ENCODE measurements at places on chromosomes 3 and 15.
A peak's percentile ranks its signal among the peaks of the same experiment; 100 is the strongest.

DNA sequence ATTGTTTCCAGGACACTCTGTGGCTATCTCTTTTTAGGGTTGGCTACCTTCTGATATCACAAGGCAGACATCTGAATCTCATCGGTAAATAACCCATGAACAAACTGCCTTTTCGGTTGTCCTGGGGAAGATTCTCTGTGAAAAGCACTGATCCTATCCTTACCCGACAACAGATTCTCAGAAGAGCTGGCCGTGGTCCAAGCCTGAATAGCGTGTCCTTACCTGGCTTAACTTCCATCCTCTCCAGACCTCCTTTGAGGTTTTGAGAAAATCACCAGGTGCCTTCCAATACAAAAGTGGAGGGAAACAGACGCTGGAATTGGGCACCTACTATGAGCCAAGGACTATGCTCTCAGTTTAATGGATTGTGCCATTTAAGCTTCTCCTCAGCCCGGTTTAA, 87.4 kb upstream of the ARHGEF3 start:
- DNase-seq, result no peak

DNA sequence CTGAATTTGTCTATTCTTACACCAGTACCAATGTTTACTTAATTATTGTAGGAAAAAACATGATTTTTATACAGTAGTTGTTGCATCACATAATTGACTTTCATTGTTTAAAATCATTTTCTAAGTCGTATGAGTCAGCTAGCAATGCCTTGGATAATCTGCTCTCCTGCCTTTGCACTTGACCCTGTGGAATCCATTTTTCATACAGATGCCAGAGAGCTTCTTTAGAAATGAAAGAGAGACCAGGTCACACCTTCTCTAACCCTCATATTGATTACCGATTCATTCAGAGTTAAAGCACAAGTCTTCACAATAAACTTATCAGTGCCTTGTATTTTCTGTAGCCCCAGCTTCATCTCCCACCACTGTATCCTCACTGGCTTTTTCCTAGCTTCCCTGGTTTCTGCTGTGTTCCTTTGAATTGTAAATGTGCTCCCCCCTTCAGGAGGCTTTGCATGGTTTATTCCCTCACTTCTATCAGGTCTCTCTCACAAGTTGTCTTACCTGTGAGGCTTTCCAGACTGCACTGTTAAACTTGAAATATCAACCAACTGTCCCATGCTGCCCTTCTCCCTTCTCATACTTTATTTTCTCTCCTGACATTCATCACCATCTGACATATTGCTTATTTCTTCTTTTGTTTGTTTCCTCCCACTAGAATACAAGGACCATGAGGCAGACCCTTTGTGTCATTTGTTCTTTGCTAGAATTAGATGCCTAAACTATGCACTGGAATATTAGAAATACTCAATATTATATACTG, 662.0 kb upstream of the GBE1 start:
- DNase-seq, result no peak

- no peak for DNase-seq
These were observed 100.7 kb upstream of the PTPRG start for GRCh38 chr3:61460636-61461035.

DNA sequence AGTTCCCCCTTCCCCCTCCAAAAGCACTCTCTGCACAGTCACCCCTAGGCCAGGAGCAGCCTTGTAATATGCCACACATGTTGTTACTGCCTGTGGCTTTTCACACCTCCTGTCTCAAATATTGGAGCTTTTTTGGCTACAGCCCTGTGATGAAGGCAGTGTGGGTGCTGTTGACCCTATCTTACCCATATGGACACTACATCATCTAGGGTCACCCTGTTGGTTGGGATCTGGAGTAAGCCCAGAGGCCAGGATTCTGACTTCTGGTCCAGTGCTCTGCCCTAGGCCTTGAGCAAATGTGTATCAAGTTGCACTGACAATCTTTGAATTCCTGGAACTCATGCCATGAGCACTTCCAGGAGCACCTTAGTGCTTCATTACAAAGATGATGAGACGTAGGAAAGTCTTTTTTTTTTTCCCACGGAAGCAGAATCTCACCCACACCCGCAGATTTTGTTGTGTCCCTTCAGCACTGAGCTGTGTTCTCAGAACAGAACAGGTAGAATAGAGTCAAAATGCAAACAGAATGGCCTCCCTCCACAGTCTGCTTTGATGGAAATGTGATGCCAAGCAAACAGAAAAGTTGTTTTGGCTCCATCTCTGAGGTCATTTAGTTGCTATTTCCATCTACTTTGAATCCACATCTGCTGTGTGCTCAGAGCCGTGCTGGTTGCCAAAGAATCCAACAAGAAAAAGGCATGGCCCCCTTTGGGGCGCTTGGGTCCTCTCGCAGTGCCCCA, 49.6 kb downstream of the SMAD3 start:
- no peak for DNase-seq

GRCh38 chr15:62742409-62743171, 300.0 kb upstream of the TPM1 start:
- DNase-seq, result peak; percentile 55

GRCh38 chr3:143187111-143187510, 67.5 kb downstream of the CHST2 start:
- no peak for DNase-seq

DNA sequence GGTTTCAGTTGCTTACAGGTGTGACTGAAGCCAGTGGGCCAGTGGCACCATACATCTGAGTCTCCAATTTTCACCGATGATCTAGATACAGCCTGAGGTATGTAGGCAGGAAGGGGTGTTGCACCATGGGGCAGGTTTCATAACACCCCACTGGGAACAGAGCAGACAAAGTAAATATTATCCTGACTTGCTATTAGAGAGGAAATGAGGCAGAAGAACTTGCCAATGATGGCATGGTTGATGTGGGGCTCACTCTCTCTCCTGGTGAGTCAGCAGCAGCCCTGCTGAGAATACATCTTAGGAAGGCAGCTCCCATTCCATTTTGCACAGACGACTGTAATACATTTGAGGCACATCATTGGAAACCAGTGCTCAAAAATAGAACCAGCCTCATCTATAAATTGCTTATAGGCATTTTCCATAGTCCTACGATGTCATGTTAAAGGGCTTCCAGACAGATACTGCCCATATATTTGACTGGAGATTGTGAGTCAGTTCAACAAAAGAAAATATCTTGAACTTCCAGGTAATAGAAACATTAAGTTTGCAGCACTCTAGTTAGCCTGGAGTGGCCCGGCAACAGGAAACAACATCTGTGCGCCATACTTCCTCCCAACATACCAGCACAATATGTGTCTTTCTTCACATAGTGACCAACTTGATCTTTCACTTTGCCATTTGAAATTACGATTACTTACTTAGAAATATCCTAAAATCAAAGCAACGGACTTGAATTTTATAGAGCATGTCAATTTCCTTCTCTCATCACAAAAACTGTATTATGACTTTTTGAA, 175.5 kb downstream of the NECTIN3 start:
- no peak for DNase-seq

DNA sequence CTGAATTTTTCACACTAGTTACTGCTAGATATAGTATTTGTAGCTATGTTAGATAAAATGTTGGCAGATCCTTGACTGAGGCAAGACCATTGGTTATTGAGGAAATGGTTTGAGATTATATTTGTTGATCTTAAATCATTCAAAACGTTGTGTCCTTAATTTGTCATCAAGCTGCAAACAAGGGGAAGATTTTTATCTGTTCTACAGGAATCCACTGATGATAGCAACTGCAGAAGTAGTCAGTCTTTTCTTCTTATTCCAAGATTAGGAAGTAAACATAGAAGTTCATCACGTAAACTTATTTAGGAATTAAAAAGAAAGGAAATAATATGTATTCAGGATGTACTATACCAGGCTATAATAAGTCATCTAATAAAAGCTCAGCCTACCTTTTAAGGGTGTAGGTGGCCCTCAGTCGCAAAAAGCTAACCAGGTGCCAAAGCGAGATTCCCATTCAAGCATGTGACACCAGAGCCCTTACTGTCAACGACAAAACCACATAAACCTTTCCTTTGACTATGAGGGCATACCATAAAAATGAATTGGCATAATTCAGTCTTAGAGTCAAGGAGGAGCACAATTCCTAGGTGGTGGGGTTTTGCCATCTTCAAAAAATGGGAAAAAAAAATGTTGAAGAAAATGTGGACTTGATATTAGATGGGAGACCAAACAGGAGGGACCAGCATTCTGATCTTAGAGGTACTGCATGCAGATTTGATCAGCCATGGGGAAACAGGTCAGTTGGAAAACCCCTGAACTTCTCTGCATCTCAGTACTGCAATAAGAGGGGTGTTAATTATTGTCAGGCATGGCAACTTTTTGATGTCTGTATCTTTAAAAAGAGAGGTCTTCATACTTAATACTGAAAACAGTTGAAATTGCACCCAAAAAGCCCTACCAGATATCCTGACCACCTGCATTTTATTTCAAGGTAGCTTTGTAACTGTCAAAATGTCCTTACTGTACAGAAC, 212.5 kb upstream of the UBE2E1 start:
- DNase-seq, result no peak

GRCh38 chr3:150346266-150346665, 61.8 kb upstream of the TSC22D2 start:
- DNase-seq, result no peak

GRCh38 chr3:188497021-188497420, 343.1 kb downstream of the LPP start:
- no peak for DNase-seq

- no peak for DNase-seq
These were observed 41.8 kb upstream of the TUSC7 start for GRCh38 chr3:116667791-116668190.

GRCh38 chr3:108713816-108714215, 43.4 kb downstream of the RETNLB start:
- no peak for DNase-seq

GRCh38 chr3:68919000-68919399, 13.3 kb downstream of the TAFA4 start:
- DNase-seq, result no peak

DNA sequence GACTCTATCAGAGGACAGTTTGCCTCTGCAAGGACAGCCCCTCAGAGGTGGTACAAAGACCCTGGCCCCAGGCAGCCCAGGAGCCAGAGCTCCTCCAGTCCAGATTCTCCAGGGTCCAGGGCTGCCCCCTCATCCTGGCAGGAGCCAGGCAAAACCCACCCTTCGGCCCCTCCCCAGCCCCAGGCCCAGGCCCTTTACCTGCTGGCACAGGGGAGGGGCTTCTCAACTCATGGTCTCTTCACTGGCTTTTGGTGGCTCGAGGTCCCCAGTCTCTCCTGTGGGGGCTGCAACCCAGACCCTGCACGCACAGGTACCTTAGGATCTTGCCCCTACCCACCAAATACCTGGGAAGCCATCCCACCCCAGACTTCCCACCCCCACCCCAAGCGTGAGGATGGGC, 8.5 kb downstream of the NEIL1 start:
- DNase-seq, result no peak

GRCh38 chr15:85973584-85974347, 105.9 kb upstream of the AGBL1 start:
- DNase-seq, result no peak

DNA sequence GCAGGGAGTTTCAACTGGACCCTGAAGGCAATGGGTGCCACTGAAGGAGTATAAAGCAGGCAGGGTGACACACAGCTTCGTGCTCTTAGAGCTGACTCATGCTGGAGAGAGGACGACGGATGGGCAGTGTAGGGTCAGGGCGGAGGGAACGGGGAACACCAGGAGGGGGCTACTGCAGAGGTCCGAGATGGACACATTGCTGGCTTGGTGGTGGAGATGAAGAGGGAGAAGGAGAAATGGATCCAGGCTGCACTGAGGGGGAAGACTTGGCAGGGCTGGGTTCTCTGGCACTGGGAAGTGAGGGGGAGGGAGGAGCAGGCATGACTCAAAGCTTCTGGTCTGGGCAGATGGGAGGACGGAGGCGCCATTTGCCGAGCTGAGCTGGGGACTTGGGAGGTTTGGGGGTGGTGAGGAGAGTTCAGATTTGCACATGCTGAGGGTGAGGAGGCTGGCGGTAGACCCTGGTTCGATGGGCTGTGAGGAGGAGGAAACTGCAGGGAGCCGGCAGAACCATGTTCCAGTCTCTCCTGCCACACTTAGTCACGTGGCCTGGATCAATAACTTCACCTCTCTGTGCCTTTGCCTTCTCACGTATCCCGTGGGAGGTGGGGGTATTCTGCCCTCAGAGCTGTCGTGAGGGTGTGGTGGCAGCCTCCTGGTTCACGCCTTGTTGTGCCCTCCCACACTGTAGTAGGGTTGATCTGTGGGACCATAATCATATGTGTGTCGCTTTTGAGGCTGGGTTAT, 4.6 kb upstream of the KCTD6 start:
- no peak for DNase-seq

GRCh38 chr15:37733628-37734027, 200.8 kb upstream of the TMCO5A start:
- DNase-seq, result no peak

- no peak for DNase-seq
These were observed 228.1 kb downstream of the ADAMTS9 start for GRCh38 chr3:64459711-64460110.

GRCh38 chr3:14658978-14659377, 7.4 kb downstream of the CCDC174 start:
- DNase-seq, result no peak

- no peak for DNase-seq
These were observed 413.7 kb upstream of the TBL1XR1 start for GRCh38 chr3:177610686-177611633.

- DNase-seq, result no peak
These were observed 160.7 kb downstream of the BBX start for GRCh38 chr3:107683447-107683846.

DNA sequence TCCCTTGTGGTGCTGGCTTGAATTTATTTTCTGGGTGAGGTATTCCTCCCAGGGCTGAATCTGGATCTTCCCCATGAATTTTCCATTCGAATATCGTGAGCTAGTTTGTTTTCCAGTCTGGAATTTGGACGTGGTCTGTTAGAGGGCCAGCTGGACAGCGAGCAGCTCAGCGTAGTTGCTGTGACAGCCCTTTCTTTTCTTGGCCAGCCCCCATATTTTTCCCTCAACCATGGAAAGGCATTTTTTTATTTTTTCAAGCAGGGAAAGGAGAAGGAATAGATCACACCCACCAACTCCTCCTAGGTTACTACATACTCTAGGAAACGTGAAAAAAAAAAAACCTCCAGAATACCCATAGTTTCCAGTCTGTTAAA, 152.0 kb downstream of the KLHL25 start:
- peak; percentile 67 for DNase-seq
